ENCODE measurements at places on chromosomes 12 and 14.

GRCh38 chr12:109995361-109995685, 845 bp downstream of the GIT2 start:
- DNase-seq, result no peak

- DNase-seq, result no peak
Observed at GRCh38 chr12:88579161-88579517, 1.1 kb downstream of the KITLG start.

DNA sequence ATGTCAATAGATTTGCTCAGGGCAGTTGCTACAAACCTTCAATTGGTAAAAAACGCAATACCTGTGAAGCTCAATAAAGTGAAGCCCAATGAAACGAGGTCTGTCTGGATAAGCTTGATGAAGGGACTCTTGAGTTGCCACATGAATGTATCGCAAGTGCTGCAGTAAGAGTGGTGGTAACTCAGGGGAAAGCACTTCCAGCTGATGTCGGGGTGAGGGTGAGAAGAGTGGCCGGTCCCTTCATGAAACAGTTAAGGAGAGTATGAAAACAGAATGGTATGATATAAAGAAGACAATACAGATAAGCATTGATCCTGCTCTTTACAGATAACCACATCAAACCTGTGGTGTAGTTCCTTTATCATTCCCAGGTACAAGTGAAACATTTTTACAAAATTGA, 83.4 kb upstream of the EVL start:
- DNase-seq, result no peak

GRCh38 chr12:10001171-10001776, 2.4 kb upstream of the CLEC1B start:
- no peak for DNase-seq

DNA sequence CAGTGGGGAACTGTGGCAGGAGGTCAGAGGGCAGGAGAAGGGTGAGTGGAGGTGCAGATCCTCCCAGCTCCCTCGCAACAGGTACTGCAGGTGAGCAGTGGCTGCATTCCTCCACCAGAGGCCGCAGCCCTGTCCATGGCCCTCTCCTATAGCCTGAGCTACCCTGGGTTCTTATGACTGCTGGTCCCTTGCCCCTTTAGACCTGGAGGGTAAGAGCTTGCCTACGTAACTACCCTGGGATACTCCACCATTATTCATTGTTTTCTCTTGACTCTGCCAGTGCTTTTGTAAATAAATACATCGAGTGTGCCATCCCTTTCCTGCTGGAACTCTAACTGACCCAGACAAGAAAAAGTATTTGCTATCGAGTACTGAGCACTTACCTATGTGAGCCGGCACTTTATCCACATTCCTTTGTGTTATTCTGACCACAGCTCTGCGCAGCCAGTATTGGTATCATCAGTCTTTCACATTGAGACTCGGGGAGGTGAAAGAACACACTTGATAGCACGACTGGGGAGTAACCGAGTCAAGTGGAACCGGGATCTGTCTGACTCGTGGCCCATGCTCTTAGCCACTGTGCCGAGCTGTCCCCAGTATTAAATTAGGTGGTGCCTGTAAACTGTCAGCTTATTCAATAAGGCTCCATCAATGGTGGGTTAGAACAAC, 38.5 kb downstream of the LTBP2 start:
- DNase-seq, result no peak

Data from cerebellar nuclear complex (tissue), 1 donor.